NCI-H2081 treated with DMSO at 0.1 percent for 48 hours (cell line): ENCODE measurements at places on chromosomes 5 and 9.

DNA sequence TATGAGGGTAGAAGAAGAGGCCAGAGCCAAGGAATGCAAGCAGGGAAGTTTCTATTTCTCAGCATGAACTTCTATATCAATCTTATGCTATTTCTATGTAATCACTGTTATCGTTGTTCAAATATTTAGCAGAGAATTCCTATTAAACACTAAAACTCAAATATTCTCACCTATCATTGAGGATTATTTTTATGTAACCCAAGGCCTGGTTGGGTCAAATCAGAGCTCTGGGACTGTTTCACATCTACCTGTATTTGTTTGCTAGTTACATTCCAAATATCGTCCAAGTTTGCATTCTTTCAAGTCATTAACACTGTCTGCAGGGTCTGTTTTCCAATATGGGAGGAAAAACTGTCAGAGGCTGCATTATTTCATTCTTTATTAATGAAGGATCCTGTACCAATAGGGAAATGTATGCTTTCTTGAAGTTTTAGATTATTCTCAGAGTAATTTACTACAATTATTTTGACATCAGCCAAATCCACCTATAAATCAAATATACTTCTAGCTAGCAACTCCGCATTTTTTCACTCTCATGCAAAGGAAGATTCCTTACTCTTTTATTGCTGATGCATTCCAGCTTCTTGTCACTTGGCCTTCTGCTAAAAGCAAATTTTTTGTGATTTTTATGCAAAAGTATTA is 52.2 kb downstream of the LURAP1L start:
- no peak for DNase-seq

DNA sequence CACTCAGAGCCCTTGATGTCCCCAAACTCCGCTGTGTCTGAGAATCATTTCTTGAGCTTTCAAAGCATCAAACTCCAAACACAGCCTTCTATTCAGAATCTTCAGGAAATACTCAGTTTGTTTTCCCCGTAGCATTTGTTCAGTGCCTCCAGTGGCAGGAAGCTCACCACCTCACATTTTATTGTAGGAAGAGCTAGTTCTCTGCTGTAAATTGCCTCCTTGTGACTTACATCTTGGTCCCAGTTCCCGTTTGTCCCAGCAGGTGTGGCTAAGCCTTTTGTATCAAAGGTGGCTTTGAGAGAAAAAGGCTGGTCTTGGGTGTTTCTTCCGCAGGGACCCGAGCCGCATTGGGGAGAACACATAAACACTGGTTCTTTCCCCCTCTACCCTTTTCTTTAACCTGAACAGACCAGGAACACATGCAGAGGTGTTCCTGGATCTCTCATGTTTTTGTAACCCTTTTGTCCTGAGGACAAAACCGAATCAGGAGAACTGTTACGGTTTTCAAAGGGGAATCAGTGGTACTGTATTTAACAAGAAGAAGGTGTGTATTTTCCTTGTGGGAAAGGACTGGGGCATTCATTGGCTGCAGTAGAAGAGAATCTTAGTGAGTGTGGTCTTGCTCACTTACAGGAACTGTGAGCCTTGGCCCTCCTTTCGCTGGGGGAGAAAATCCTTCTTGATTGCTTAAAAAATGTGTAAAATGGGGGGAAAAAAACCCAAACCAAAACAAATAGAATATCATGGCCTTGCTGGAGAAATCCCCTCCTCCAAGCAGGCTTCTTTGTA is 1.9 kb downstream of the OSMR start:
- no peak for DNase-seq

- no peak for DNase-seq
Measured at GRCh38 chr5:74028406-74028805, 402.4 kb downstream of the ARHGEF28 start.

DNA sequence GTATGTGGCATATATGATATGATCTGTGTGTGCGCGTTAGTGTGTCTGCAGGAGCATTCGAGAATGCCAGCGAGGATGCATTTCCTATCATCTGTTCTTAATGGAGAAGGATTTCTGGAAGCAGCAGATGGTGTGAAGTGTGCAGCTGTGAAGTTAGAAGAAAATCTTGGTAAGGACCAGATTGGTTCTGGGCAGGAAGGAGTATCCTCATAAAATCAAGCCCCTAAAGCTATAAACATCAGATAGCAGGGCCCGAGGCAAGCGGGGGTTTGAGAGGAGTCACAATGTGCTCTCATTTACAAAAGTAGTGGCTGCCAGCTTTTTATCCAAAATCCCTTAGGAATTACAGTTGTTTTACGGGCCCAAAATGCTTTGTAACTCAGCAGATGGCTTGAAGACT is 40.0 kb downstream of the DAPK1 start:
- no peak for DNase-seq

DNA sequence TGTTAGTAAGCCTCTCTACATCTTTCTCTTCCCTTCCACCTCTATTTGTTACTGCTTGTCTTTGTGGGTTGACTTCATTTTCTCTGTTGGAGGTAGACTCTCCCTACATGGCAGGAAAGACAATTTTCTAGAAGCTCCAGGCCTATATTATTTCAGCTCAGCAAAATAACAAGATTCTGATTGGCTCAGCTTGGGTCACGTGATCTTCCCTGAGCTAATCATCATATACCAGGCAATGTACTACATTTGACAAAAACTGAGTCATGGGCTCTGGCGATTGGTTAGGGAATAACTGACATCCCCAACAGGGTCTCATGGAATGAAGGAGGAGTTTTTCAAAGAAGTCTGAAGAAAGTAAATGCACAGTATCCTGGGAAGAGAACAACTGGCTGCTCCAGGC is 65.6 kb upstream of the NR3C1 start:
- DNase-seq, result no peak

- DNase-seq, result no peak
Measured at GRCh38 chr9:99335280-99335679, 113.2 kb downstream of the SEC61B start.

GRCh38 chr9:1460143-1460769 is 410.1 kb downstream of the DMRT2 start:
- no peak for DNase-seq

GRCh38 chr5:136666970-136667620 is 301.8 kb upstream of the TRPC7 start:
- no peak for DNase-seq

DNA sequence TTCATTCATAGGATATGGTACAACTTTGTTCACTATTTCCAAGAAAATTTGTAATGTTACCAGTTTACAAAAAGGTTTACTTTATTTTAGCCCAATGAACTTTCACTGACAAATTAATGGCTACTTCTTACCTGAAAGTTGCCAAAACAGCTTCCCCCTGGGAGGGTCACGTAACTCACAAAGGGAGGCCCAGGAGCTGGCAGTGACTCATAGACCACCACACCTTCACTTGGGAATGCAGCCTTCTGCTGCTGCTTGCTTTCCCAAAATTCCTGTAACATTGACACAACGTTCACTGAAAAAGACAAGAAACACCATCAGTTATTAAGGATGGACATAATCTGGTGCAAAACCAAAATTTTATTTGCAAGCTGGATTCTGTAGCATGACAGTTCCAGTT is 18.1 kb downstream of the LIX1 start:
- no peak for DNase-seq

DNA sequence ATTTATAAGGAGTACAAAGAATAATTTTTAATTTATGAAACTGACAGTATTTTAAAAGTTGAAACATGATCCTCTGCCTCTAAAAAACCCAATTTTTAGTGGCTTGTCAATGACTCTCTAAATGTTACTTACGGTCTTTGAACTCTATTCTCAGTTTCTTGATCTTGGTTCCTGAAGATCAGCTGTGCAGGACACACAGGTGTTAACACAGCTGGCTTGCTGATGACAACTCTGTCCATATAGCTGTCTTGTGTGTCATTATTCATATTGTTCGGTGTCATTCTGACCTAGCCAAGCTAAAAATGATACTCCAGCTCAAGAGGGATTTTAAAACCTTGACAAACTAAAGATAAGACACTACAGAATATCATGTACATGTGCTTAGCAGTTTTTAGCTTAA is 314.5 kb downstream of the CCDC171 start:
- DNase-seq, result no peak

GRCh38 chr9:117021906-117022305 is 334.8 kb downstream of the TRIM32 start:
- peak; percentile 94 for DNase-seq

GRCh38 chr9:8533681-8534080 is 734.1 kb upstream of the DMAC1 start:
- DNase-seq, result no peak

DNA sequence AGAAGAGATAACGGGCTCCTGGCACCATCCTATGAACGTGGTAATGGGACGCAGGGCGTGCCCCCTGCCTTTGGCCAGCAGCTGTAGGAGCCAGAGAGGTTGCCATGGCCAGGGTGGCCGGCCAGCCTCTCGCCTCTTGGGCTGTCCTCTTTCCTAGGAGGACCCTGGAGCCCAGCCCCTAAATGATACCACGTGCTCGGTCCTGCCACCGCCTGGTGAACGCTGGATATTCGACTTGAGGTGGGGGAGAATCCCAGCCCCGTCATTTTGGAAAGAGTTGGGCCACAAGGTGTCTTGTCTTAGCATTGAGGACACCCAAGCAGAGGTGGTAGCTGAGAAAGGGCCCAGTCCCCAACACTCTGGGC is 391 bp upstream of the NRG2 start:
- DNase-seq, result no peak
